ENCODE measurements at places on chromosomes 13 and 19. TPM values are rescaled to one million over a fixed set of nuclear protein-coding genes. Genes with fewer than 3 reads are reported as not detected.

ATP8B3 gene
- 3.9 TPM for total RNA-seq

CCNE1 gene
- 13.8 TPM for total RNA-seq

PBX4 gene
- not detected for total RNA-seq

SLITRK6 gene
- total RNA-seq: 0.66 TPM

EDNRB gene
- total RNA-seq: 14.9 TPM

SCGB2B2 gene
- 1.4 TPM for total RNA-seq

SERP2 gene
- total RNA-seq: 9.4 TPM

ZNF587 gene
- total RNA-seq: 22.8 TPM

GRCh38 chr13:106407338-106407737 lies 128.1 kb downstream of the EFNB2 start:
- no peak for DNase-seq

DNA sequence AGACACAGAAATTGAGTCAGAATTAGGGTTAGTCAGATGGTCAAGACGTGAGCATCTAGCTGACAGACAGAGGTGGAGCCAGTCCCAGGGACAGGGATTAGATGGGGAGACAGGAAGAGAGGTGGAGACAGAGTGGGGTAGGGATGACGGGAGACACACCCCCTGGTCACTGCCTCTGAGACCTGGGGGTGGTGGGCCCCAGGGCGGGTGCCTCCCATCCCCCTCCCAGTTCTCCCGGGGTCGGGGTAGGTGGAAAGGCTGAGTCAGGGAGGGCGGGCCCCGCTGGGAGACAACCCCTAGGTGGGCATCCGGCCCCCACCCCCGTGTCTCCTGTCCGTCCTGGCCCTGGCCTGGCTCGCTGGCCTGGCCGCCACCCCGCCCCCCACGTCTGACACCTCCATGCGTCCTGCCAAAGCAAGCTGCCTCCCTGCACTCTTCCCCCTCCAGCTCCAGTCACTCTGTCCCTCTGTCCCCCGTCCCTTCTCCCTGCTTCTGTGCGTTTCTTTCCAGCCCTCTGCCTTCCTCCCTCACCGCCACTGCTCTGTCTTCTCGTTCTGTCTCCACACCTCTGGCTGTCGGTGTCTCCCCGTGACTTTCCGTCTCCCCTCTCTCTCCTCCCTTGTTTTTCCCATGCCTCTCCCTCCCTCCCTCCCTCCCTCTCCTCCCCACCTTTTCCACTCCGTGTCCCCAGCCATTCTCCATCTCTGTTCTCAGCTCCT lies 15.1 kb downstream of the CCDC97 start:
- DNase-seq: peak; percentile 89

DNA sequence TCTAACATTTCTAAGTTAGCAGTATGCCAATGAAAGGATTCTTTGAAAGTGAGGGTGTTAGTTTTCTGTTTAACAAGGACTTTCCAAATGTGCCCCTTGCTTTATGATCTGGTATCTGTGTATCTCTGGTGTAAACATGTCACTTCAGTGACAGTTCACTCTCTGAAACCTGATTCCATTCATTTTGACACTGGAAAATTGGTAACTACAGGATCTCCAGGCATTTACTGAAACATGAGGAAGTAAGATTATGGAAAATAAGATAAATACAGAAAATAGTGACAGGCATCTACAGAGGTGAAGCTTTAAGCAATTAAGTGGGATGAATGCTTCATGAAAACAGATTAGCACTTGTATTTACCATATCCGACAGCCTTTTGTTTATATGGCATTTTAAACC lies 101.6 kb upstream of the MYO16 start:
- DNase-seq: no peak

DNA sequence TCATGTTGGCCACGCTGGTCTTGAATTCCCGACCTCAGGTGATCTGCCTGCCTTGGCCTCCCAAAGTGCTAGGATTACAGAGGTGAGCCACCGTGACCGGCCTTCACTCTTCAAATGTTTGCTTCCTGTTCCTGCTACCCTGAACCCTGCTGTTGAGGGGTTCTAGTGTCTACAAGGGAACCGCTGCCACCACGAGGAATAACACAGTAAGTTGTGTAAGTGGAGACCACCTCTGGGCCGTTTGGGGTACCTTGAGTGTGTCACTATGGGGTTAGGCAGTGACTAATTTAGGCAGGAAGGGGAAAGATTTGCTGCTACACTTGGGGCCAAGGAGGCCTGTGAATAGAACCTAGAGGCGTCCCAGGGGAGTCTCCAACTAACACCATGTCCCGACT lies 2.2 kb upstream of the MYADM start:
- no peak for DNase-seq

DNA sequence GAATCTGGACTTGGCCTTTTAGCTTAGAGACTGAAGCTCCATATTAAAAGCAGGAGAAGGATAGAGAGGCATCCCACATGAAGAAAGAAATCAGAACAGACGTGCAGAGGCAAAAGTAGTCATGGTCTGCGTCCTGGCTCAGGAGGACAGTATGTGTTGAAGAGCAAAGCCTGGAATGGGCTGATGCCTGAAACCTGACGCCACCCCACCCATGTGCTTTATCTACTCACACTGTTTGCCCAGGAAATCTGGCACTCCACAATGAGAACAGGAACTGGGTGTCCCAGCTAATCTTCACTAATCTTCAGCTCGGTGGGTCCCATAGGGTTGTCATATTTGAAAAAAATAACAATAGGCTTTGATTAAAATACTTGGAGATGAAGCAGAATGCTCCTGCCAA lies 549.0 kb upstream of the GPC6 start:
- DNase-seq: no peak

DNA sequence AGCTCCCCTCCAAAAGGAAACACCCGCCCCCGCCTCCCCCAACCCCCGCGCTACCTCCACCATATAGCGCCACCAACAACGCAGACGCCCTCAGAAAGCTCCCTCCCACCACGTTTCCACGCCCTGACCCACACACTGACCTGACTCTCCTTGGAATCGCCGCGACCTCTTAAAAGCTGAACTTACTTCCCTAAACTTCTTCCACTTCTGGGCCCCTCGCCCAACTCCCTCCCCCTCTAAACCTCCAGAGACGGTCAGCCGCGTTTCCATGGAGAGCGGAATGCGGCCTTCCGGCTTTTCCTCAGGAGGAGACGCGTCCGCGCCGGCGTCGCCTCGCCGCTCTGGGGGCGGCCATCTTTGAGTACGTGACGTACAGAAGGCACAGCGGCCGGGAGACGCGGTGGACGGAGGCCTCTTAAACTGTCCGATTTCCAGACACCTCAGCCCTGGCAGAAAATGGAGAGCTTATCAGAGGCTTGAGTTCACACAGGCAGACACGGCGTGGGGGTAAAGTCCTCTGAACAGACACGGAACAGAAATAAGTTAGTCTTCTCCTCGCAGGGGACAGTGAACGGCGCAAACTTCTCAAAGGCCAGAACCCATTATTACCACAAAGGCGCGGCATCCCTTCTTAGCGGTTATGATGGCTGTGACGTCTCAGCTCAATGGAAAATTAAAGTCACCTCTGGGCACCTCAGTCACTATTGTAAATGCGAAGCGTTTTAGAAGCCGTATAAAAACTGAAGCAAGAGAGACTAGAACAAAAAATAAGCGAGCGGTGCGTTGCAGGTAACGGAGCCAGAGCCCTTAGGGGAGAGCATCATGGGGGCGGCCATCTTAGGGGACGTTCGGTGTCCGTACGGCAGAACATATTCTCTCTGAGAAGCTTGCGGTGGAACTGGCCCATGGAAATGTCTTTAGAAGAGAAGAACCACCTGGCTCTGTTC lies at the start of gene ZNF432:
ZNF432 (minus strand) TSS at position 284 of the 947 bp plus-strand sequence. CDS start 1,970 bp downstream, outside the sequence.
- peak; percentile 97 for DNase-seq

DNA sequence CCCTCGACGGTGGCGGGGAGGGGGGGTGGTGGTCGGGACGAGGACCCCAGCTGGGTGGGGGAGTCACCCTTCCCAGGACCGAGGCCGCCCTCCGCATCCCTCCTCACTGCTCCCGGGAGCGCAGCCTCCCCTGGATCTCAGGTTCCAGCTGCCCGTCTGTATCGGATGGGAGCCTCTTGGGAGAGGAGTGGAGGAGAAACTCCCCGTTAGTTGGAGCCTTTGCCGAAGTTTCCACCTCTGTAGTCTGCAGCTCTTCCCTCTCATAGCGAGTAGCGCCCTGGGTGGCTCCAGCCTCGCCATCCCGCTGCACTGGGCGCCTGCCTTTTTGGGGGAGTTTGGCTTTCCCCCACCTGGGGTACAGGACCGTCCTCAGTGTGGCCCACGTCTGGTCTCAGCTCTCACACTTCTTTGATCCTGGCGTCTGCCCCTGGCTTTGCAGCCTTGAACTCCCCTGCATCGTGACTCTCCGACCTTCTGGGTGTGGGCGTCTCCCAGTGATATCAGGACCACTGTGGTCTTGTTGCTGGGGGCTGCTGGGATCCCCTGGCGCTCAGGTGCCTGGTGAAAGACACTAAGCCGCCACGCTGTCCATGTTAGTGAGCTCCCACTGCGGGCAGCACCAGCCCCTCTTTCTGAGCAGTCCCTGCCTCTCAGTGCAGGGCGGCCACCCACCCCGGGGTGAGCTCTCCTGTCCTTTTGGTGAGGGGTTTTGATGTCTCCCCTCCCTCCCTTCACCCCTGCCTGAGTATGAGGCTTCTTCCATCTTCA lies 1.1 kb downstream of the CNOT3 start:
- no peak for DNase-seq

GRCh38 chr13:95536632-95537241 lies 15.8 kb upstream of the CLDN10 start:
- no peak for DNase-seq

DNA sequence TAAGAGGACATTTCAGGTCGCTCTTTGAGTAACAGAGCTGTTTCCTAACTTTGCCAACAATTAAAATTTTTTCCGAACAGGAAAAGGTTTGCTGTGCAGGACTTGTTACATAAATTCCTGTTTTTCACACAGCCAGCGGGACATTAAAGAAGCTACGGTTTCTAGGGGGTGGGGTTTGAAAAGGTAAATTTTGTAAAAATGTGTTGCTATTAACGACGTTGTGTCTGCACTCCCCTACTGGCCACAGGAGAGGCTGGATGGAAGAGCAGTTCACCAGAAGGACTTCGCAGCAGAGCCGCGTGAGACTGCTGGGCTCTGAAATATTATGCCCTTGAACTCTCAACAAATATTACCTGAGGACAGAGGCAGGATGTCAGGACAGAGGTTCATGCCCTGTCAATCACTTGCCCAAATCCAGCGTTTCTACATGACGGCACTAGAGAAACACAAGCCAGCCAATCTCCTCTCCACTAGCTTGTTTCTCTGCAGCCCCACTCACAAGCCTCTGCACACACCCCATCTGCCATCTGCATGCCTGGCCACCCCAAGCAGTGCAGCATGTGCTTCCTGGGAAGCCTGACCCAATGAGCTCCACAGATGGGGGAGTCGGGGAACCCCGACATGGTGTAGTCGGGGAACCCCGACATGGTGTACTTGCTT lies 102.0 kb downstream of the FOXO1 start:
- DNase-seq: no peak

DNA sequence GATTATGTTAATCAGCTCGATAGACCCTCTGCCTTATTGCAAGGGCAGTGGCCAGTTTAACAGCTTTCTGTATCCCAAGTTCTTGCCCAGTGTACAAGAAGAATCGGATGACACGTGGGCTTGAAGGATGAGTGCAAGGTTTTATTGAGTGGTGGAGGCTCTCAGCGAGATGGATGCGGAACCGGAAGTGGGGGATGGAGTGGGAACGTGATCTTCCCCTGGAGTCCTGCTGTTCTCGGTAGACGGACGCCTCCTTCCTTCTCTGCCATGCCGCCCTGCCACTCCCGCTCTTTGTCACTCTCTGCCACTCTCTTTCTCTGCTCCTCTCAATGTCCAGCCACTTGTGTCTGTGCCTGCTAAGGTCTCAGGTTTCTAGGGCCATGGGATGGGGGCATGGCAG lies 21.0 kb downstream of the RFXAP start:
- no peak for DNase-seq

- no peak for DNase-seq
Measured at GRCh38 chr19:339262-339887, 5.2 kb downstream of the MIER2 start.

DNA sequence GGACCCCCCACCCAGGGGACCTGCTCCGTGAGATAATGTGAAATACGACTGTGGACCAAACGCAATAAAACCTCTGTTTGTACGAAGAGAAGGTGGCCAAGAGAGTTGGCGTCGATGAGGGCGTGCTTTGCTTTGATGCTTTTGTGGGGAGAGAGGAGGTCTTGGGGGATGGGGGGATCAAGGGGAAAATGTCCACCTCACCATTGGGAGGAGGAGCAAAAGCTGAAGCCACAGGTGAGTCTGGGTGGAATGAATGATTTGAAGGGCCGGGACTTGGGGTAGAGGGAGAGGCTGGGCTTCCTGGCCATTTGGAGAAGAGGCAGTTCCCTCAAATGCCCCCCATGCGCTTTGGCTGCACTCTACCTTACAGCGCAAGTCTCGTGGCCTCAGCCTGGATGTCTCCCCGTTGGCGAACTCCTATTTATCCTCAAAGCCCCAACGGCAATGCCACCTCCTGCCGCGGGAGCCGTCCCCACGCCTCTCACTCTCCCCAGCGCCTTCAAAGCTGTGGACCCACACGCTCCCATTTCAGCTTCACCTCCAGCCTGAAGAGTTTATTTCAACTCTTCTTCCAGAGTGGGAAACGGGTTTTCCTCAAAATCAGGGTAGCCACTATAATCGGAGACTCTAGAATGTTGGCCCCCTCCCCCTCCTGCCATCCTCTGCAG lies 795 bp upstream of the ABCA7 start:
- DNase-seq: no peak

- DNase-seq: no peak
Measured at GRCh38 chr19:5558101-5558621, 9.6 kb downstream of the TINCR start.

DNA sequence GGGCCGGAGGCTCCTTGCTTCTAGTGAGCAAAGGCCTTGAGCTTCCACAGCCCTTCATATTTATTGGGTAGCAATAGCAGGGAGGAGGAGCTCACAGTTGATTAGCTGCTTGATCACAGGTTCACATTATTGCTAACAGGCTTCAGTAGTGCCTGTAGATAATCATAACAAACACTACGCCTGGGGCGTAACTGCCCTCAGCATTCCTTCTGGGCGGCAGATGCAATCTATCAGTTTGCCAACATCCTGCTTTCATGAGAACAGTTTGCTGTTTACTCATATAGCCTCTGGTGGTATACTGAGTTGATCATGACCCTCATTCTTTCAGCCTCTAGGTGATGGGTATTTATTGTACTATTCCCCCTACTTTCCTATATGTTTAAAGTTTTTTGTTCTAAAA lies 149.4 kb downstream of the B3GLCT start:
- DNase-seq: no peak
